ENCODE measurements at places on chromosomes 16 and 17. TPM values are rescaled to one million over a fixed set of nuclear protein-coding genes. Genes with fewer than 3 reads are reported as not detected.
A peak's percentile ranks its signal among the peaks of the same experiment; 100 is the strongest.

The HS3ST4 gene
- 0.66 TPM for total RNA-seq

The ANKFY1 gene
- total RNA-seq: 44.2 TPM

The DNAH9 gene
- total RNA-seq: 0.66 TPM

The HERPUD1 gene
- total RNA-seq: 149 TPM

The NPB gene
- 2.0 TPM for total RNA-seq

The ALOX15 gene
- total RNA-seq: 0.98 TPM

The HOXB9 gene
- total RNA-seq: 0.33 TPM

DNA sequence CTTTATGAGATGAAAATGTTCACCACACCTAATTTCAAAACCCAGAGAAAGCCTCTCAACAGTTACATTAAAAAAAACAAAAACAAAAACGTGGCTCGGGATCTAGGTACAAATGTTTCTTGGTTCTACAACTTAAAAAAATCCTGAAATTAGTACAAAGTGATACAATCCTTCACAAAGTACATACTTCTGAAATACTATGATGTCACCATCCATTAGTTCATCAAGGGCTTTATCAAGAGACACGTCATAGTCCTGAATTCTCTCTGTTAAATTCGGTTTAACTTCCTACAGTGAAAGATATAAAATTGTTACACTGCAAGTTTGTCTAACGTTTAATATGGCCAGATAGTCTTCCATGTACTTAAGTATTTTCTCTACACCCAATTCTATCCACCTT lies 18.2 kb downstream of the LITAFD start:
- no peaks in the 10 kb centered on the region for H3K4me1 ChIP-seq
- peaks cover 26% of the 10 kb centered on the region for H3K36me3 ChIP-seq
- no peak overlapping the region for H3K4me3 ChIP-seq
- H3K27me3 ChIP-seq: no peaks in the 10 kb centered on the region
- DNase-seq: no peak

DNA sequence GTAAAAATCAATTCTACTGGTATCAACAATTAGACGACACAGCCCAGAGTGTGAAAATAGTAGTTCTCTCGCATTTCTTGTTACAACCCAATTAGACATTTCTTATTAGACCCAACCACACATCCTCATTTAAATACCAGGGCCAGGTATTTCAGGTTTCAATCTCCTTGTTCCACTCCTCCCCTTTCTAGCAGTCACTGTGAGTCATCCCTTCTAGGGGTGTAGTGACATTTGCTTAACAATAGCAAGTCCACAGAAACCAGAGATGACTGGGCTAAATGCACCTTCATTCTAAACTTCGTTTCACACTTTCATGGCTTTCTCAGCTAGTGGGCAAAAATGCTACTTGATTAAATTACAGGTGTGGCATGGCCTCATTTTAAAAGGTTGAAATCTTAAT lies 116.9 kb upstream of the CACNG3 start:
- no peaks in the 10 kb centered on the region for H3K36me3 ChIP-seq
- H3K27ac ChIP-seq: no peak overlapping the region
- DNase-seq: no peak
- H3K27me3 ChIP-seq: no peaks in the 10 kb centered on the region

- H3K27ac ChIP-seq: no peak overlapping the region
- H3K4me1 ChIP-seq: no peaks in the 10 kb centered on the region
- no peaks in the 10 kb centered on the region for H3K36me3 ChIP-seq
- H3K4me3 ChIP-seq: no peak overlapping the region
- no peaks in the 10 kb centered on the region for H3K27me3 ChIP-seq
- no peak for DNase-seq
These were observed 366.2 kb upstream of the TNRC6C start for GRCh38 chr17:77592106-77592865.

GRCh38 chr17:63240106-63240505 lies 206.0 kb downstream of the CYB561 start:
- H3K4me3 ChIP-seq: no peak overlapping the region
- no peaks in the 10 kb centered on the region for H3K27me3 ChIP-seq
- no peaks in the 10 kb centered on the region for H3K36me3 ChIP-seq
- H3K4me1 ChIP-seq: no peaks in the 10 kb centered on the region
- no peak overlapping the region for H3K27ac ChIP-seq

- no peaks in the 10 kb centered on the region for H3K36me3 ChIP-seq
- H3K27ac ChIP-seq: no peak overlapping the region
- H3K4me1 ChIP-seq: no peaks in the 10 kb centered on the region
- H3K4me3 ChIP-seq: no peak overlapping the region
These were observed 81.8 kb upstream of the RCVRN start for GRCh38 chr17:9986754-9987382.

DNA sequence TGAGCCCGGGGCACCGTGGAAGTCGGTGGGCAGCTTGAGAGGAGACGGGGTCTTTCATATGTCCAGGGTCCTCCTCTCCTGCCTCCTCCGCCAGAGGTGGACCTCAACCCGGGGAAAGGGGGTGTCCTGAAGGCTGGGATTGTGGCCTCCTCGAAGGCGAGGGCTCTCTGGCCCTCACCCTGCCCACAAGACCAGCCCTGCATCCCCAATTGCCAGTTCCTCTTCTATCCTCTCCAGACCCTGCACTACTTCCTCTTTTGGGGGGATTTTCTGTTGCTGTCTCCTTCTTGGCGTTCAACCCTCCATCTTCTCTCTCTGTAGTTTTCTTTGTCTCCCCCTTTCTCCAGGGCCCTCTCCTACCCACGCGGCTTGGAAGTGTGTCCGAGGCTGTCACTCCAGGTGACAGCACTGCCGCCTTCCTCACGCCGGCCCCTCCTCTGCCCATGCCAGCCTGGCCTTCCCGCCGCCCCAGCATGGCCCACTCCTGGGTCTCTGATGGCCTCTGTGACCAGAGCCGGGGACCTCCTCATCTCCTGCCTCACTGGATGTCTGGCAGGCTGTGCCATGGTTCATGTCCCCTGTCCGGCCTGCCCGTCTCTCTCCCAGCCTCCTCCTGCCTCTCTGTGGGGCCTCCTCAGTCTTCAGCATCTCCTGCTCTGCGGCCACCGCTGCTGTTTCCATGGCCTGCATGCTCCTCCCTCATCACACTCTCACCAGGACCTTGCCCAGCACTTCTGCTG lies 2.4 kb upstream of the ITGAX start:
- H3K27me3 ChIP-seq: no peaks in the 10 kb centered on the region
- no peaks in the 10 kb centered on the region for H3K36me3 ChIP-seq
- no peak overlapping the region for H3K27ac ChIP-seq
- H3K4me1 ChIP-seq: no peaks in the 10 kb centered on the region
- no peak overlapping the region for H3K4me3 ChIP-seq

- peaks cover 12% of the 10 kb centered on the region for H3K4me1 ChIP-seq
- no peaks in the 10 kb centered on the region for H3K36me3 ChIP-seq
- H3K27me3 ChIP-seq: no peaks in the 10 kb centered on the region
- no peak overlapping the region for H3K4me3 ChIP-seq
- H3K27ac ChIP-seq: no peak overlapping the region
These were observed 215.6 kb downstream of the MSI2 start for GRCh38 chr17:57471868-57472368.

DNA sequence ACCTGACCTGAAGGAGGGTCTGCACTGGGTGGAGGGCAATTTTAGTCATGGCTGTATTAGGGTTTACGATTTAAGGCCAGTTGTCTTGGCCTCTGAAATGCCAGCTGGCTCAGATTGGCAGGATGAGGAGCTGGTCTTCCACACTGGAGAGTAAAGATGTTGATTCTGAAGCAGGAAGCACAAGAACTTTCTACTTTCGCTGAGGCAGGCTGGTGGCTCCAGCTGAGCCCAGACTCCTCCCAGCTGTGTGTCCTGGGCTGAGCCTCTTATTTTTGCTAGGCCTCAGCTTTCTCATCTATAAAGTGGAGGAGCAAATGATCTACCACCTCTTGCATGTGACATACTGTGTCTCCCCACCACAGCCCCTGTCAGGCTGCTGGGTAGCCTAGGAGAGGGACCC lies 74.4 kb downstream of the MRM1 start:
- no peak overlapping the region for H3K27ac ChIP-seq
- no peaks in the 10 kb centered on the region for H3K36me3 ChIP-seq
- no peak overlapping the region for H3K4me3 ChIP-seq
- H3K27me3 ChIP-seq: no peaks in the 10 kb centered on the region

DNA sequence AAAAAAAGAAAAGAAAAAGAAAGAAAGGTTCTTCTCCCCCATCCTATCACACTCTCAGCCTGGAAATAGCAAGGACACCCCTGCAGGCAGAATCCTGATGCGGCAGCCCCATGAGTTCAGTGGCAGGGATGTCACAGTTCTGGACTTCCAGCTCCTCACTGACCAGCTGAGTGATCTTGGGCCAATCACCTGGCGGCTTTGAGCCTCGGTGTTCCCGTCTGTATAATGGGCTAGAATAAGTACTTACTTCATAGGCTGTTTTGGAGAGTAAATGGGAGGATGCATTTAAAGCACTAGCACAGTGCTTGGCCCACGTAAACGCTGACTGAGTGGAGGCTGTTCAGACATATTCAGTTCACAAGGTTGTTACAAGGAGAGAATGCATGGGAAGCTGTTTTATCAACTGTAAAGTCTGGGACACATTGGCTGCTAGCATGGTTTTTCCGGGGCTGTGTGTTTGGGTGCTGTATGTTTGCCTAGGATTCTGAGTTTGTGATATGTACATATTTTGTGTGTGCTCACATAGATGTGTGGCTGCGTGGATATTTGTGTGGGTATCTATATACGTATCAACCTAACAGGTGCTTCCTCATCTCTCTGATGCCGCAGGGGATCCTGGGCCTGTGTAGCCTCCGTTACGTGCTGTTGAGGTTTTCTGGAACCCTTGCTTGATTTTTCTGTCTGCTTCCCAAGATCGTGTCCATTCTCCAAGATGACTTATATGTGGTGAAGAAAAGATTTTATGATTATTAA lies 3.4 kb downstream of the BHLHA9 start:
- peaks cover 9% of the 10 kb centered on the region for H3K4me1 ChIP-seq
- no peak for DNase-seq
- H3K27me3 ChIP-seq: no peaks in the 10 kb centered on the region
- no peak overlapping the region for H3K27ac ChIP-seq
- H3K4me3 ChIP-seq: no peak overlapping the region

DNA sequence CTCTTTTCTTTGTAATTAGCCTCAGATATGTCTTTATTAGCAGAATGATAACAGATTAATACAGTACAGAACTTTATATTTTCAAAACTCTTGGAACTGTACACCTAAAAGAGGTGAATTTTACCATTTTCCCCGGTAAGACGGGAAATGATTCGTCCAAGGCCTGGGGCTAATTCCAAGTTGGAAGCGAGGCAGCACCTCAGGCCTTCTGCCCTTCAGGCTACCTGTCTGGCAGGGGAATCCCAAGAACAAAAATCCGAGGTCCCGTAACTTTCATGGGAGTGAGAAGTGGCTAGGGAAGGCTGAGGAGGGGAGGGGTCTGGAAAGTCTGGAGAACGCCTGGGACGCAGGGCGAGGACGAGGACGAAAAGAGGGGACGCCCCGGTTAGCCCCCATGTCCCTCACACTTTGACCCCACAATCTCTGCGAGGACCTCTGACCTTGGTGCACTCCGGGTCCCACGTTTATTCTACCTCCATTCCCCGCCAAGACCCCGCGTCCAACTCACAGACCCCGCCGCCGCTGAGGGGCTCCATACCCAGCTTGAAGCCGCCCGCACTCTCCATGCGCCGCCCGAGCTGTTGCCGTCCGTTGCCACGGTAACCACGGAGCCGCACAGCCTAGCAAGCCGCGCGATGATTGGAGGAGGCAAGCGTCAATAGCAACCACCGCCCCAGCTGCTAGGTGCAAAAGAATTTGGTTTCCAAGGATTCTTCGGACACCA lies at the start of gene HYDIN:
HYDIN (minus strand) TSS at position 601 of the 724 bp plus-strand sequence. CDS start 43,827 bp downstream, outside the sequence.
- no peaks in the 10 kb centered on the region for H3K4me1 ChIP-seq
- no peaks in the 10 kb centered on the region for H3K27me3 ChIP-seq
- H3K27ac ChIP-seq: no peak within 1 kb of the TSS
- peak; percentile 81 for DNase-seq
- no peaks in the 10 kb centered on the region for H3K36me3 ChIP-seq

GRCh38 chr17:27408891-27409290 lies 47.4 kb upstream of the KSR1 start:
- no peaks in the 10 kb centered on the region for H3K36me3 ChIP-seq
- no peak for DNase-seq
- no peaks in the 10 kb centered on the region for H3K27me3 ChIP-seq
- H3K4me1 ChIP-seq: no peaks in the 10 kb centered on the region
- no peak overlapping the region for H3K4me3 ChIP-seq
- H3K27ac ChIP-seq: no peak overlapping the region

- no peaks in the 10 kb centered on the region for H3K27me3 ChIP-seq
- DNase-seq: no peak
- no peaks in the 10 kb centered on the region for H3K36me3 ChIP-seq
These were observed 70.8 kb downstream of the ABR start for GRCh38 chr17:1108765-1109605.

GRCh38 chr17:21046216-21046615 lies 3.4 kb upstream of the USP22 start:
- H3K4me1 ChIP-seq: no peaks in the 10 kb centered on the region
- DNase-seq: no peak
- no peak overlapping the region for H3K4me3 ChIP-seq
- no peaks in the 10 kb centered on the region for H3K27me3 ChIP-seq
- no peak overlapping the region for H3K27ac ChIP-seq
- no peaks in the 10 kb centered on the region for H3K36me3 ChIP-seq

GRCh38 chr16:586645-587590 lies 2.9 kb upstream of the RAB40C start:
- no peaks in the 10 kb centered on the region for H3K27me3 ChIP-seq
- H3K36me3 ChIP-seq: no peaks in the 10 kb centered on the region
- DNase-seq: no peak
- H3K4me3 ChIP-seq: no peak overlapping the region

DNA sequence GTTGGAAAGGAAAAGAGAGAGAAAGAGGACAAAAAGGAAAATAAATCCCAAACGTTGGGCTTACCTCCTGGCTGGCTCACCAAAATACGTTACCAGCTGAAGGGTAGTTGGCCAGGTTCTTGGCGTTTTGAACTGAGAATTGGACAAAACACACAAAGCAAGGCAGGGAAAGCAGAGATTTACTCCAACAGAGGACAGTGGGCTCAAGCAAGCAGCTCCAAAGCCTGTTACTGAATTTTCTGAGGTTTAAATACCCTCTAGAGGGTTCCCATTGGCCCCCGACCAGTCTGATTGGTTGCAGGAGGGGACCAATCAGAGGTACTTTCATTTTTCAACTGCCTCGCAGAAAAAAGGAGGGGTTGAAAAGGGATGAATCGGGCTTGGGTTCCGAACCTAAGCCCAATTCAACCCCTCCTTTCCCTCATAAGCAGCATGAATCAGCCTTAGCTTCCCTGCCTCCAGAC lies 55.6 kb upstream of the ALOX12 start:
- no peak for DNase-seq
- peak overlapping the region; percentile 61 for H3K27ac ChIP-seq
- no peaks in the 10 kb centered on the region for H3K36me3 ChIP-seq
- no peaks in the 10 kb centered on the region for H3K27me3 ChIP-seq

DNA sequence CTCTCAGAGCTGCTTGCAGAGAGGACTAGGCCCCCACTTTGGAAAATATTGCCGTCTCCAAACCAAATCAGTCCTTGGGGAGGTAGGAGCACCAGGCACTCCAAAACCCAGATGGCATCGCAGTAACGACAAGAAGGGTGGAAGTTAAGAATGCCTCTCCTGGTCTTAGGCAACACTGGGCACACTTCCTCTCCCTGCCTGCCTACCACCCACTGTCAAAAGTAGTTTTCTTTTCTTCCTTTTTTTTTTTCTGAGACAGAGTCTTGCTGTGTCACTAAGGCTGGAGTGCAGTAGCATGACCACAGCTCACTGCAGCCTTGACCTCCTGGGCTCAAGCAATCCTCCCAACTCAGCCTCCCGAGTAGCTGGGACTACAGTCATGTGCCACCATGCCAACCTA lies 47.2 kb downstream of the SRL start:
- H3K27ac ChIP-seq: no peak overlapping the region
- no peaks in the 10 kb centered on the region for H3K36me3 ChIP-seq
- no peaks in the 10 kb centered on the region for H3K4me1 ChIP-seq
- DNase-seq: no peak
- H3K4me3 ChIP-seq: no peak overlapping the region
